Stimulated activated CD4-positive, alpha-beta T cell treated with anti-CD3 and anti-CD28 coated beads, Interleukin-4, amount 100 ng/mL, for 1 hour (primary cell): ENCODE measurements at places on chromosomes 2 and 18.

- DNase-seq: no peak
Observed at GRCh38 chr2:194301946-194302345, 1355.1 kb upstream of the SLC39A10 start.

GRCh38 chr18:48222118-48222517 lies 187.1 kb downstream of the ZBTB7C start:
- no peak for DNase-seq

DNA sequence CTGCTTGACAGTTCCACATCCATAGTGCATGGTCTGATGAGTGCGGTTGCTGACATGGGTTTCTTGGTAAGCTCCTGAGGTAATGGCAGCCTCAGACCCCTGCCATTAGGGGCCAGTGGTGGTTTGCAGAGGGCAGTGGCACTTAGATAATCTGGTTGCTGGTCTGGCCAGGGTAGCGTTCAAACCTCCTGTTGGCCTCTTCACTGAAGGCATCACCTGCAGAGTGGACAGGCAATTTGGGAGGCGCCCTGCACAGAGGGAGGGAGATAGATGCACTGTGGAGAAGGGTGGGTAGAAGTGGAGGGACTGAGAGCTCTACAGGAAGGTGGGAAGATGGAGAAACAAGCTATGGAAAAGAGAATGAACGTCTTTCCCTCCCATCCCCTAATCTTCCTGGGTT lies 3.7 kb downstream of the HTRA2 start:
- DNase-seq: no peak

GRCh38 chr2:240819126-240819857 lies 727 bp downstream of the KIF1A start:
- no peak for DNase-seq

DNA sequence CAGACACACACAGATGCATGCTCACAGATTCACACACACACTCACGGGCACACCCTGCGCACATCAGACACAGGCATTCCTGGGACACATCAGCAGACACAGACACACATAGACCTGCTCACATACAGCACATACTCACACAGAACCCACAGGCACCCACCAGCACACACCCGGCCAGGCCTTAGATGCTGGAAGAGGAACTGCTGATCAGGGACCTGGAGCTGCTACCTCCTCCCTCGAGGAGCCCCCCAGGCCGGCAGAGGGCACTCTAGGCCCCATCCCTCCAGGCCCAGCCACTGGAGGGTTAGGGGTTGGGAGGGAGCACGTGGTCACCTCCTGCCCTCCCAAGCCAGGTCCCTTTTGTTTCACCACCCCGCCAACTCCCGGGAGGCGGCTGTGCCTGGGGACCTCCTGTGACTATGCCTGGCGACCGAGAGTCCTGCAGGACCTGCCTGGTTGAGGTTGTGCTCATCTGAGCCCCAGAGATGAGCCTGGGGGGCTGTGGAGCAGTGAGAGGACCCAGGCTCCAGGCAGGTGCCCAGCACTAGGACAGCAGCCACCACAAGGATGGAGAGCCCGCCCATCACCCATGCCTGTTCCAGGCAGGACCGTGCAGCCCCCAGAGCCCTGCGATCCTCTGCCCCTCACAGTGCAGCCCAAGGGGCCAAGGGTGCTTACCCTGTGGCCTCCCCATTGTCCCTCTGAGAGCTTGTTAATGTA lies 21.0 kb upstream of the PTMA start:
- peak; percentile 73 for DNase-seq

- no peak for DNase-seq
Observed at GRCh38 chr2:38407111-38407682, 30.1 kb upstream of the ATL2 start.

DNA sequence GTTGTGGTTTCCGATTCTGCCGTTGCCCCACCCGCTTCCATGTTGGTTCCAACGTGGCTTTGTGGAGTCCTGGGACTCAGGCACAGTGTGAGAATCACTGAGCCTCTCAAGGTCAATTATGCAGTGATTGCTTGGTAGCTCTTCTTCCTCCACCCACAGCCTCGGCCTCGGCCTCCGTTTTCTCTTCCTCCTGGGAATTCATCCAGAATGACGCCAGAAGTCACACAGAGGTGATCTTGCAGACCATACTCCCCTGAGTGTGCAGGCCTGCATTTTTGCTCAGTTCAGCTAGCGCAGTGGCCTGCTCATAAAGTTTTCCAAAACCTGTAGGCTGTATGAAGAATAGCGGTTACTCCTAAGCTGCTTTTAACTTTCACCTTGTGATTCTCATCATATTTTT lies 273.3 kb downstream of the GBX2 start:
- no peak for DNase-seq

- no peak for DNase-seq
Observed at GRCh38 chr2:99338029-99338585, 918 bp downstream of the EIF5B start.

DNA sequence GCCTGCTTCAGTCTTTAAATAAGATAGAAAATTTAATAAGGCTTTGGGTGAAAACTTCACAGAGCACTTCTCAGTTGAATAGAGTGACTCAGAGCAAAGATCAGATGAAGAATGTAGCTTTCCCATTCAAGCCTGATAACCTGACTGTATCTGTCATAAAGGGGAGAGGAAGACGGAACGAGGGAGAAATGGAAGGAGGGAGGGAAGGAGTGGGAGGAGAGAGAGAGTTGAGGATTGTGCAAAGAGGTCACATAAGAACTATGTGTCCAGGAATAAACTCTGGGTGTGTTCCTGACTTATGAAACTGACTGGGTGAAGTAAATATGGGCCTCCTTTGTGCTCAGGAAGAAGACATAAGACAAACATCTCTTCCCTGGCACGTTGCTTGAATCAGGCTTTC lies 385.5 kb downstream of the LPIN1 start:
- DNase-seq: no peak
